LHCN-M2 (cell line): ENCODE measurements at places on chromosomes 7 and 10. TPM values are rescaled to one million over a fixed set of nuclear protein-coding genes. Genes with fewer than 3 reads are reported as not detected.

The HYAL4 gene
- not detected in 2 replicates for total RNA-seq

The IL6 gene
- total RNA-seq, result 1.7 TPM in 1 of 2 replicates, not detected in the other

The DOCK4 gene
- 6.3 and 13.7 TPM in 2 replicates for total RNA-seq

The ARMC10 gene
- 52.6 and 52.8 TPM in 2 replicates for total RNA-seq

The MEPCE gene
- total RNA-seq, result 59.0 and 63.9 TPM in 2 replicates

The CALHM3 gene
- not detected in 2 replicates for total RNA-seq

The DCLRE1A gene
- total RNA-seq, result 6.3 and 6.8 TPM in 2 replicates
